ENCODE measurements at places on chromosomes 11 and 22.

- no peak for DNase-seq
These were observed 1212.3 kb downstream of the BRD1 start for GRCh38 chr22:48615171-48616008.

GRCh38 chr11:102603576-102603975 is 21.6 kb downstream of the MMP20 start:
- DNase-seq: no peak

DNA sequence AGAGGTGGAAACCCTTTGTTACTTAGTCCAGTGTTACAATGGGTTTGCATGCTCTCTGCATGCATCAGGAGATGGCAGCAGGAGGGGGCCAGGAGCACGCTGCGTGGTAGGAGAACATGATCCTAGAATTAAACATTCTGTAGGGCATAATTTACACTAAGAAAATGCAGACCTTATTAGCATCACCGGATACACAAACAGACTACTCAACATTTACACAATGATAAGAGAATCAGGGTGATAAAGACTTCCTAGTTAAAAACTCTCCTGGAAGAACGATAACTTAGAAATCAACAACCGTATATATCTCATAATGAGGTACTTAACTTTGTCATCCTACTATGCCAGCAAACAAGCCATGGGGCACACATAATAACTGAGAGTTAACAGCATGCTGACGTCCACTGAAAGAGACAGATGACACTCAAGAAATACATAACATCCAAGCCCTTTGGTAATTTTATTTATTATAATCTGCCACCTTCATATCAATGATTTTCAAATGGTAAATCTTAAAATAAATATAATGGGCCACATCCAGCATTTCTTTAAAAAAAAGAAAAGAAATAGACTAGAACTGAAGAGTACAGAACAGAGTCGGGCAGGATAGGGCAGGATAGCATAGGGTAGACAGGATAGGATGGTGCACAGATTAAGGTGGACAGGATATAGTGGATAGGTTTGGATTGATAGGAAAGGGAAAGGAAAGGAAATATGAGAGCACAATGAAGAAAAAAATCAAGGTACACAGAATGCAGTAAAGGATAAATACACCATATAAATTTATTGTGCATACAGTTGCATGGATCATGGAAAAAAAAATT is 27.5 kb downstream of the CADM1 start:
- no peak for DNase-seq

- DNase-seq: no peak
These were observed 207.0 kb upstream of the SORL1-AS1 start for GRCh38 chr11:121659811-121660210.

- no peak for DNase-seq
These were observed 7.1 kb upstream of the PEX26 start for GRCh38 chr22:18070556-18071306.

GRCh38 chr11:124644426-124645280 is 22.0 kb downstream of the TBRG1 start:
- DNase-seq: no peak

DNA sequence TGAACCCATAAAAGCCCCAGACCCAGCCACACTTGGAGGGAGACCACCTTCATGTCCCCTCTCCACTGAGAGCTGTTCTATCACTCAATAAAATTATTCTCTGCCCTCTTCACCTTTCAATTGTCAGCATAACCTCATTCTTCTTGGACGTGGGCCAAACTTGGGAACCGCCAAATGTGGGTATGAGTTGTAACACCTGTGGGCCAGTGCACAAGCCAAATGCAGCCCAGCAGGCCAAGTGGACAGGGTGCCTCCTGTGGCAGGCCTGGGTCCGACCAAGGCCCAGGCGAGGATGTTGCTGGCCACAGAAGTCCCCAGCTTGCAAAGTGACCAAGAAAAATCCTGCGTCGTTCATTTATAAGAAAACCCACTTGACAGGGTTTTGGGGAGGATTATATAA is 621.2 kb downstream of the METTL15 start:
- no peak for DNase-seq

DNA sequence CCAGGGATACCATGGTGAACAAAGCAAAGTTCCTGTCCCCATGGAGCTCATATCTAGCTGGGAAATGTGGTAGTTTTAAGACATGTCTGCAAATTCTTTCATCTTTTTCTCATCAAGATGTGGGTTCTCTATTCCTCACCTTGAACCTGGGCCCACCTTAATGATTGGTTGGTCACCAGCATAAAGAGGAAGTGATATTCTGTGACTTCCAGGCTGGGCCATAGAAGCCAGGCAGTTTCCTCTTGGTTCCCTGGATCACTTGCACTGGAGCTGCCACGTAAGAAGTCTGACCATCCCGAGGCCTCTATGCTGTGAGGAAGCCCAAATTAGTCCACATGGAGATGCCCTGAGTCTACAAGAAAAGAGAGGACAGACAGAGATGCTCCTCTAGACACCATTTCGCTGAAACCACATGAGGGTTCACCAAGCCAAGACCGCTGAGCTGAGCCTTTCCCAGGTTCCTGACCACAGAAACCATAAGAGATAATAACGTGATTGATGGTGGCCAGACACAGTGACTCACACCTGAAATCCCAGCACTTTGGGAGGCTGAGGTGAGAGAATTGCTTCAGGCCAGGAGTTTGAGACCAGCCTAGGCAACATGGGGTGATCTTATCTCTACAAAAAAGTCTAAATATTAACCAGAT is 119.5 kb upstream of the ISX start:
- DNase-seq: no peak
